ENCODE measurements at places on chromosomes 12 and 14.

DNA sequence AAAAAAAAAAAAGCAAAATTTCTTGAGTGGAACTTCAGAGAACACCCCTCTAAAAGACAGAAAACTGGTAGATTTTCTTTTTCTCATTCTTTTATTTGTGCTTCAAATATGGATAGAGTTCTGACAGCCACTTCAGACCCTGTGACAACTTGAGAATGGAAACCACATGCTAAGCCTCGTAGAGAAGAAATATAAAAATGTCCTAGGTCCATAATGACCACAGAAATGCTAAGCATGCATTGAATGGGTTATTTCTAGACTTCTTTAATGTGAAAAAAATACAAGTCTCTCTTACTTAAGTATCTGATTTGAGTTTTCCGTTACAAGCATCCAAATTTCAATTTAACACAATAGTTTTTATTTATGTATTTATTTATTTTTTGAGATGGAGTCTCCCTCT, 28.3 kb upstream of the DIO2 start:
- DNase-seq = no peak

DNA sequence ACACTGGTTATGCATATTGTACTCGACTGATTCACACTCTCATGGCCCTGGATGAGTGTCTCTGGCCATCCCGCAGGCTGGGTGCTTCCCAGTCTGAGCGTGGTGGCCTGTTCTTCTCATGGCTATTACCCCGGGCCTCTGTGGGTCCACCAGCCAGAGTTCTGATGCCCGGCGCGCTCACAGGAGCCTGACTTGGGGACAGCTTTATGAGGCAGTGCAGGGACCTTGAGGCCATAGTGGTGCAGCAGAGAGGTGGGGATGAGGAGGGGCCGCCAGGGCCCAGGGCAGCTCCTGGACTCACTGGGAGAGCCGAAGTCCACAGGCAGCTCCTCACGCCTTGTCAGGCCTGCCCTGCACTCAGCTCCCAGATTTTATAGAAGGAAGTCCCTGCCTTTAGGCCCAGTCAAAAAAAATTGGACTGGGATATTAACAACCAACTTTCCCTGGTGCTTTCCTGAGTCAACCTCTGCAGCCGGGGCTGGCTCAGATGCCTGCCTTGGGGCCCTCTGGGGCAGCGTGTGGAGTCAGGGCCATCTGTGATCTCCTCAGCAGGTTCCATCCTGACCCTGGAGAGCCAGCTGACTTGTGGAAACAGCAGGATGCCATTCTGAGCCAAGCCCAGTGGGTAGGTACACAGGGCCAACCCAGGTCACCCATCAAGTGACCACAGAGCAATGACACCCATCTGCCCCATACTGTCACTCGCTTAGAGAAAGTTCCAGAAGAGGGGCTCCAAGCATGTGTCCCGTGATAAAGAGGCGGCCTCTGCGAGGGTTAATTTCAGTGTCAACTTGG, 89.4 kb upstream of the DIO3 start:
- DNase-seq = no peak

DNA sequence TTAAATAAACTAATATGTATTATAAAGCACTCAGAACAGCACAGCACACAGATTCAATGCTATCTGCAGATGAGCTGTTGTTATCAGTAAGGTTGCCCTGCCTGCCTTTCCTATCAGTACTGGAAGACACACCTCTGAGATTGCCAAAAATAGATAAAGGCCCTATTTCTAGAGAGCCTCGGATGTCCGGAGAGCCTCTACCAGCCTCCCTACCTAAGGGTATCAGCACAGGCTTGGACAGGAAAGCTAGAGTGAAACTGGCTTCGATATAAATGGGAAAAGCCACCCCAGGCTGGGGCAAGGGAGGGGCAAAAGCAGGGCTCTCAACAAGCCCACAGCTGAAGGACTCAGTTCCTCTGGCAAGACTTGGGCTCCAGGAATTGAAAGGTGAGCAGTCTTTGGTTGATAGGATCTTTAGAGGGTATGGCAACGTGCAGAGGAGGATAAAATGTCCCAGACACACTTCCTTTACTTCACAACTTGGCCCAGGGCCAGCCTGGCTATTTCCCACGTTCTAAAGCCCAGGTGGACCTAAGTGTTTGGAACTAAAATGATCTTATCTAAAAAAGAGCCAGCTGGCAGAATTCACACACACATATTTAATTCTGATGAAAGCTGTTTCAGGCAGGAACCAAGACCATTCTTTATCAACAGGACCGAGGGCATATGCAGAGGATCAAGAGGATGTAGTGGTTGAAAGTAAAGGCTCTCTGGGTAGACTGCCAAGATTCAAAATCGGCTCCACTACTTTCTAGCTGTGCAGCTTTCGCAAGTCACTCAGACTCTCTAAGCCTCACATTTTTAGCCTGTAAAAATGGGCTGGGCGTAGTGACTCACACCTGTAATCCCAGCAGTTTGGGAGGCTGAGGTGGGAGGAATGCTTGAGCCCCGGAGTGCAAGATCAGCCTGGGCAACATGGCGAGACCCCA, 37.8 kb upstream of the ITPR2 start:
- peak; percentile 36 for DNase-seq

GRCh38 chr14:77027538-77028383, 747 bp downstream of the IRF2BPL start:
- DNase-seq = peak; percentile 78

DNA sequence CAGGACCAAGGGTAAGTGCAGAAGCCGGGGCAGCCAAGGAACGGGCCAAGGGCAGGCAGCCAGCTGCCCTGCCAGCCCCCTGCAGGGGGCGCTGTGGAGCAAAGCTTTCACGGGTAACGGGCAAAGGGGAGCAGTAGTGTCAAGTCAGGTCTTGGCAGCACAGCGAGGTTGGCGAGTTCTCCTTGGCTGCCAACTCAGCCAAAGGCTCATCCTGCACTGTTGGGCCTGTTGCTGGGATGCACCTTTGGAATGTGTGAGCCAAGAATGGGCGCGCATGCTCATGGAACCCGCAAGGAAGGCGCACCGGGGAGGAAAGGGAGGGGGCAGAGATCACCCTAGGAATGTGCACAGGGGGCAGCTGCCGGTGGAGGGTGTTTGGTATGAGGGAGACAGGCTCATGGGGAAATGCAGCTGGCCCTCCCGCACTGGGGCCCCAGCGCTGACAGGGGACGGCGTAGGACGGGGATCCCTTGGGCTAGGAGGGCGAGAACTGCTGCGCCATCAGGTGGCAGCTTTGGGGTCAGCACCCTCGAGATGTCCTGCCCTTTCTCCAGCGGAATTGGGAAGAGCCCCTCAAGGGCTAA, 138.0 kb downstream of the ASCL4 start:
- peak; percentile 10 for DNase-seq

GRCh38 chr14:72532686-72533454, 361.0 kb downstream of the DPF3 start:
- DNase-seq = no peak

- no peak for DNase-seq
Observed at GRCh38 chr14:27688841-27689444, 1077.6 kb upstream of the FOXG1 start.

GRCh38 chr12:50784501-50784900, 20.6 kb downstream of the ATF1 start:
- DNase-seq = no peak

GRCh38 chr14:68461086-68461485, 331.8 kb downstream of the ZFP36L1 start:
- no peak for DNase-seq

DNA sequence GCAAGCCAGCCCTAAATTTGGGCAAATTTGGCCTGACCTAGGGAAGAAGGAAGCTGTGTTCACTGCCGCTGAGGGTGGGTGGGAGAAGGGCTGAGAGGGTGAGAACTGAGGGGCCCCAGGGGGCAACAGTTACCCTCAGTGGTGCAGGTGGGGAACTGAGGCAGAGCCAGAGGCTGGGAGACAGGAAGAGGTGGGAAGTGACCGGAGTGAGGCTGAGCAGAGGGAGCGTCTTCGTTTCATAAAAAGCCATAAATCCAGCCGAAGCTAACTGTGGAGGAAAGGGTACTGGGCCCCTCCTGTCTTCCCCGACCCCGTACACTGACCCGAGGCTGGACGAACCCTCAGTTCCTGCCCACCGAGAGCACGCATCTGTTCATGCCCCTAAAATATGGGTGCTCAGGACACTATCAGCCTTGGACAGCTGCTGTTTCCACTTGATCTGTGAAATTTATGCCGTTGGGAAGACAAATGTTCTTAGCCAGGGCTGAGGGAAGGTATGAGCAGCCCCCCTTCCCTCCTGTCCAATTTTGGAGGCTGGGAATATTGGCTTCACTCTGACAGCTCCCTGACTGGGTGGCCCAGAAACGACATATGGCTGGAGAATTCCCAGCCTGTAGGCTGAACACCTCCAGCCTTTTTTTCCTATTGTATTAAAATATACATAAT, 116.5 kb downstream of the KIF26A start:
- DNase-seq = no peak

GRCh38 chr12:777550-778047, 25.2 kb downstream of the WNK1 start:
- no peak for DNase-seq

DNA sequence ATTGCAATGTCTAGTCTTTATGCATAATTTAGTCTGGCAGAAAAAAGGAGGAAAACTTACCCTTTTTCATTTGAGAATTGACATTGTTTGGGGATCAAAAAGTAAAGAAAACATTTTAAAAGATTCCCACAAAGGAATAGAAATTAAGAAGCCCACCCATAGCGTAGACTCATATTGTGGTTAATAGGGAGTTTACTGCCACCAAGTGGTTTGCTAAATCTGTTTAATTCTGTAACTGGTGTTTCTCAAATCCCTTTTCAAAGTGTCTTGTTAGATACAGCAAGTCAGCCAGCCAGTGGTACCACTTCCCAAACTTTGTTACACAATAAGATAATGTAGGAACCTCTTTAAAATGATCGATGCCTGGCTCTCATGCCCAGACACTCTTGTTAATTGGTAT, 180.3 kb downstream of the IPO8 start:
- DNase-seq = no peak

DNA sequence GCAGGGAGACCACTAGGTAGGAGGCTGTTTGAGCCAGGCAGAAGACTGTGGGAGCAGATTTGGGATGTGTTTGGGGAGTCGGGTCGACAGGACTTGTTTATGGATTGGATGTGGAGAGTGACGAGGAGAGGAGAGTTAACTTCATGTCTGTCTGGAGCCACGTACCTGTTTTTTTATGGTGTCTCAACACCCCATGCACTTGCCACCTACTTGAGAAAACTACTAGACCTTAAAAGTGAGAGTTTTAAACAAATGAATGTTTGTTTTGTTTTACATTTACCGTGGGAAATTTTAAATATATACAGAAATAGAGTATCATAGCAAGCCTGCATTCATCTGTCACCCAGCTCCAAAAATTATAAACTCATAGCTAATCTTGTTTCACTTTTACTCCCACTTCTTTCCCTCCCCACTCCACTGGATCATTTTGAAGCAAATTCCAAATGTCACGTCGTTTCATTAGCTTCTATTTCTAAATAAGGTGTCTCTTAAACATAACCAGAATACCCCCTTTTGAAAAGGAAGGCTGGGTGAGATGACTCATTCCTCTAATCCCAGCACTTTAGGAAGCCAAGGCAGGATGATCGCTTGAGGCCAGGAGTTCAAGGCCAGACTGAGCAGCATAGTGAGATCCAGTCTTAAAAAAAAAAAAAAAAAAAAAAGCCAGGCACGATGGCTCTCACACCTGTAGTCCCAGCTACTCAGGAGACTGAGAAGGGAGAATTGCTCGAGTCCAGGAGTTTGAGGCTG, 136.2 kb downstream of the ANO6 start:
- no peak for DNase-seq
